ENCODE measurements at places on chromosomes 16 and 17.
A peak's percentile ranks its signal among the peaks of the same experiment; 100 is the strongest.

- DNase-seq: no peak
These were observed 547.0 kb downstream of the MAF start for GRCh38 chr16:79053577-79053976.

DNA sequence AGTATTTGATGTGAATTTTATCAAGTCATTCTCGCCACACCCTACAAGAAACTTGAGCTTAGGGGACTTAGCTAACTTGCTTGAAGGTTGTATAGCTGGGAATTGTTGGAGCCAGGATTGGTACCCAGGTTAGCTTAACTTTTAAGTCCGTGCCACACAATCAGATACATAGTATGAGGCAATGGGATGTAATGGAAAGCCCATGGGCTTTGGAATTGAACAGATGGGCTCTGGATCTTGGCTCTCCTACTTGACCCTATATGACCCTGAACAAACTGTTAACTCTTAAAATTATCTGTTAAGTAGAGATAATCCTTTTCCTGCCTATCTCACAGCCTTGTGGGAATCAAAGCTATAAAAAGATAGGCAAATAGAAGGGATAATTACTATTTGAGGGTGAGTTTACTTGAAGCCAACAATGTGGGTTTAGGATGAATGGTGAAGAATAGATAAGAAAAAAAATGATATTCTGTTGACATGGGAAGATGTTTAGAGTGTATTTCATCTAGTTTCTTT is 51.9 kb upstream of the CACNG3 start:
- no peak for DNase-seq

- no peak for DNase-seq
These were observed 67.3 kb upstream of the CACNG3 start for GRCh38 chr16:24188751-24189318.

DNA sequence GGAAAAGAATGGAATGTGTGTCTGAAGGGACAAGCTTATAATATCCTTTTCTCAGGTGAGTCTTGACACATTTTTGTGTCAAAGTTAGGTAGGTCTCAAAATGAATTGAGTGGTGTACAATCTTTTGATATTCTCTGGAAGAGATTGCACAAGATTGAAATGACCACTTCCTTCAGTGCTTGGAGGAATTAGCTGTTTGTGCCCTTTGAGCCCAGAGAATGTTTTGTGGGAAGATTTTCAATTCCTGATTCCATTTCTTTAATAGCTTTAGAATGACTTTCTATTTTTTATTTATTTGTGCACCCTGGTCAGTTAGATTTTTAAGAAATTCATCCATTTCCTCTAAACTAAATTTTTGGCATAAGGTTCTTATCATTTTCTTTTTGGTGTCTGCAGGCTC is 1.6 kb upstream of the CCL13 start:
- DNase-seq: no peak

GRCh38 chr16:78718141-78718540 is 618.7 kb downstream of the WWOX start:
- DNase-seq: no peak

GRCh38 chr17:78322858-78323455 is 36.9 kb downstream of the SOCS3 start:
- DNase-seq: peak; percentile 61

- DNase-seq: no peak
These were observed 11.7 kb upstream of the CD300LD start for GRCh38 chr17:74603746-74604145.

- no peak for DNase-seq
These were observed 18.3 kb upstream of the DDX52 start for GRCh38 chr17:37661400-37662014.

- peak; percentile 59 for DNase-seq
These were observed 9.9 kb downstream of the TBX2 start for GRCh38 chr17:61409301-61410112.

- no peak for DNase-seq
These were observed 3.9 kb upstream of the CRYBA1 start for GRCh38 chr17:29242790-29243189.

DNA sequence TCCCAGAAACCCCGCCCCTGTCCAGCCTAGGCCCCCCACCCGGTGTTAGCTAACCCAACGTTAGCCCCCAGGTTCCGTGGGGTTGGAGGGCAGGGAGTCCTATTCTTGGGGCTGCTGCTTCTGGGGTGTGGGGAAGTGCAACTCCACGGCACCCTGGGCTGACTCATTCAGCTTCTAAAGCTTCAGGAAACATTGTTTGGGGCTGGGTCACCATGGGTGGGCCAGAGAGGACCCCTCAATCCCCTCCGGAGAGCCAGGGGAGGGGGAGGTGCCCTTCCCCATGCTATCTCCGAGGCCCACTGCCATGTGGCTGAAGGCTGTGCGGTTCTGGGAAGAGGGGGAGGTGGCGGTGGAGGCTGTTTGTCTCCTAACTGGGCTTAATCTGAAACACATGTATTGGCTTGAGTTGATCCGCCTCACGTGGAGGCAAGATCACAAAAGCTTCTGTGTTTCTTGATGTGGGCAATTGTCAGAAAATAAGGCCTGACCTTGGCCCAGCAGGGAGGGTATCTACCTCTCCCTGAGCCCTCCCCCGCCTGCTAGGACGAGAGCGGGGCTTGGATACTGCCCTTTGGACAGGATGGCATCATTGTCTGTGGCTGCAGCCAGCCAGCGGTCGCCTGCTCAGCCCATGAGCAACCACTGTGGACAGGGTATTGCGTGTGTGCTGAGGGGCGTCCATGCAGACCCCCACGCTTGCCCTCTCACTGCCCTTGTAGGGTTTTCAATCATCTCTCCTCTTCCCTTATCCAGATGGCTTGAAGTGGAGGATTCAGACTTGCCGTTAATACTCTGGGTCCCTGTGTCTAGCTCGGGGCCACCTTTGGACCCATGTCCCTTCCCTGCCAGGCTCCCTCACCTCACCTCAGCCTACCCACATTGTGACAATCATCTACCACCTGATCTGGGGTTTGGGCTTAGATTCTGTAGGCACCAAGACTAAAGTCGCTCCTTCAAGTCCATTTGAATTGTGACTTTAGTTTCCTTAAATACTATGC is 1.3 kb downstream of the SERPINF1 start:
- DNase-seq: peak; percentile 70

DNA sequence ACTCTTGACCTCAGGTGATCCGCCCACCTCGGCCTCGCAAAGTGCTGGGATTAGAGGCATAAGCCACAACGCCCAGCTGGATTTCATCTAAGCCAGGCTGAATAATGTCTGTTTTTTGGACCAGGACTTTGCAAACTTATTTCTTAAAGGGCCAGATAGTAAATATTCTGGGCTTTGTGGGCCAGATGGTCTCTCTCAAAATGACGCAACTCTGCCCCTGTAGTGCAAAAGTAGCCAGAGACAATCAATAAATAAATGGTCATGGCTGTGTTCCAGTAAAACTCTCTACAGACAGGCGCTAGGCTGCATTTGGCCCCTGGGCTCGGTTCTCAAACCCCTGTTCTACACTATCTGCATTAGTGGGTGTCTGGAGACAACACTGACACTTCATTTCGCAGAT is 121.9 kb upstream of the CDH13 start:
- DNase-seq: no peak

DNA sequence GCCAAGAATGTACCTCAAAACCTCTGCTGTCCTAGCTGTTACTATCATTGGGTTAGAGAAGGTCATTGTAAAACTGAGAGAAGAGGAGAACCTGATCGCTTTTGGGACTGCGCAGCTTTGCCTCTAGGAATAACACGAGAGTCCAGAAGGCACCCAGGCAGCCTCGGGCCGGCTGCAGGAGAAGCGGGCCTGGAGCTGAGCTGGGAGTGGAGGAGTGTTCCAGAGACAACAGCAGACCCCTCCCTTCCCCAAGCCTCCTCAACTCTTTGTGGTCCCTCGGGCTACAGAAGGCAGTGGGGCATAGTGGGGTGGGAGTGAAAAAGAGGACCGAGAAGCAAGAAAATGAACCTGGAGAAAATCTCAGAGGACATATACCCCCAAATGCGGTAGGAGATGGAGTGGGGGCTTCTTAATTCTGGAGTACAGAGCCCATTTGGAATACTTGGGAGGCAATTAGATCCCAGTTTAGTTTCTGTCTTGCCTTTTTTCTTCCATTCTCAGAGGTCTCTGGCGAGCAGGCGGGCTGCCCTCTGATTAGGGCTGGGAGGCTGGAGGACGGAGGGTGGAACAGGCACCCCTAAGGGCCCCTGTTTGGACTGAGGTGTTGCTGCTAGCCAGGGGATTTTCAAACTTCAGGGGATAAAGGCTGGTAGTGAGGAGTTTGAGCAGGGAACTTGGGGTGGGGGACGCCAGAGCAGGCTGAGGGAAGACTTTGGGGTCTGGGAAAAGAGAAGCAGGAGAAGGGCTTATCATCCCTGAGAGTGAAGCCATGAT is 13.3 kb upstream of the HOXB2 start:
- DNase-seq: peak; percentile 28

DNA sequence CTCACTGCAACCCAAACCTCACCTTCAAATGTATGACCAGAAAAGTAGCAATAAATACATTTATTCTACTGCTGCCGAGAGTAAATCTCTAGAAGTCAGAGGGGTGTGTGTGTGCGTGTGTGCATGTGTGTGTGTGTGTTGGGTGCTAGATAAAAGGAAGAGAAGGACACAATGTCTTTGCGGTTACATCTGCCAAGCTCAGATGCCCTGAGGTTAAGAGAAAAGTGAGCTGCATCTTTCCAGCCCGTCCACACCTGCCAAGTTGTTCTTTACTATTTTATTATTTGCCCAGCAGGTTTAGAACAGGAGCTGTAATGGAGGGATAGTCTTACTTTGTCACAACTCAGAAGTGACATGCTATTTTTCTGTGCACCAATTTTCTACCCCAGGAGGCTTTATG is 54.5 kb upstream of the ANKFN1 start:
- no peak for DNase-seq

DNA sequence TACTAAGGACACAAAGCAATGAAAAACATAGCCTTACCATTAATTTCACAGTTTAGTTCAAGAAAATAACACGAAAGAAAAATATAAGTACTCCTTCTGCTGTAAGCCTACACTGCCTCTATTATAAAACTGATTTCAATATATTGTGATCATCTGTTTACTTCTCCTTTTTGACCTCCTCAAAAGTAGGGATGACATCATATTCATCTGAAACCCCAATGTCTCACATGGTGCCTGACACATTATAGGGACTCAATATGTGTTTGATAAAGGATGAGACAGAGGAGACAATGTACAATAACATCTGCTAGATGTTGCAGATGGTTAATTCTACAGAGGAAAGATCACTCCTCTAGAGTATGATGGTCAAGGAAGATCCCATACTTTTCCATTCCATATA is 118.4 kb upstream of the NOG start:
- DNase-seq: no peak

- peak; percentile 24 for DNase-seq
These were observed 20.8 kb downstream of the NPRL3 start for GRCh38 chr16:117379-118365.

DNA sequence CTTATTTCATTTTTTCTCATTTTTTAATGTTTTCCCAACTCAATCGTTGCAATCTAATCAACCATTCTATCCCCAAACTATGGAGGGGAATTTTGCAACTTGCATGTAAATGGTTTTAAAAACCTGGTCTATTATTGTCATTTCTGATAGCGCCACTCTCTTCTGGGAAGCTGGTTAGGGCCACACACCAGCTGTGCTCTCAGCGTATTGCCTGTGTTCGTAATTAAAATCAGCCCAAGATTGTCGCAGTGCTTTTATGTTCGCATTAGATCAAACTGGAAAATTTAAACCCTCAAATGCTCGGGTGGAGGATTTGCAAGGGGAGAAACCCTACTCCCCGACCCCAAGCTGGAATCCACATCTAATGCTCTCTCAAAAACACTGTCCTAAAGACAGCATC is 123.5 kb upstream of the CACNG5 start:
- no peak for DNase-seq

GRCh38 chr17:58611331-58611730 is 80.5 kb downstream of the TEX14 start:
- DNase-seq: no peak

- no peak for DNase-seq
These were observed 17.7 kb downstream of the NUBP1 start for GRCh38 chr16:10761373-10761772.

DNA sequence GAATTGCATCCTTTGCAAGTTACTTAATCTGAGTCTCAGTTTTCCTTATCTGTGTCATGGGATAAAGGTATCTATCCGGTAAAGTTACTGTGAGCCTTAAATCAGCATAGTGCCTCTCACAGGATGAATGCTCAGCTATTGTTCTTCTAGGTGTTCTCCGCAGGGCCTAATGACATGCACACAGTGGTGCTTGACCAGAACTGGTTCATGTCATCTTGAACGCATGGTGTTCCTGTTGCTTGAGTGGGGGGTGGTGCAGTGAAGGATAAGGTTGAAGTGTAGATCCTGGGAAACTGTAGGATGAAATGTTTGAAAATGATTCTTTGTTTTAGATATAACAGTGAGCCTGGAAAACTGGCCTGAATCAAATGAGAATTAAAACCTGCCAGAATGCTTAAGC is 4.0 kb downstream of the KRT40 start:
- no peak for DNase-seq

DNA sequence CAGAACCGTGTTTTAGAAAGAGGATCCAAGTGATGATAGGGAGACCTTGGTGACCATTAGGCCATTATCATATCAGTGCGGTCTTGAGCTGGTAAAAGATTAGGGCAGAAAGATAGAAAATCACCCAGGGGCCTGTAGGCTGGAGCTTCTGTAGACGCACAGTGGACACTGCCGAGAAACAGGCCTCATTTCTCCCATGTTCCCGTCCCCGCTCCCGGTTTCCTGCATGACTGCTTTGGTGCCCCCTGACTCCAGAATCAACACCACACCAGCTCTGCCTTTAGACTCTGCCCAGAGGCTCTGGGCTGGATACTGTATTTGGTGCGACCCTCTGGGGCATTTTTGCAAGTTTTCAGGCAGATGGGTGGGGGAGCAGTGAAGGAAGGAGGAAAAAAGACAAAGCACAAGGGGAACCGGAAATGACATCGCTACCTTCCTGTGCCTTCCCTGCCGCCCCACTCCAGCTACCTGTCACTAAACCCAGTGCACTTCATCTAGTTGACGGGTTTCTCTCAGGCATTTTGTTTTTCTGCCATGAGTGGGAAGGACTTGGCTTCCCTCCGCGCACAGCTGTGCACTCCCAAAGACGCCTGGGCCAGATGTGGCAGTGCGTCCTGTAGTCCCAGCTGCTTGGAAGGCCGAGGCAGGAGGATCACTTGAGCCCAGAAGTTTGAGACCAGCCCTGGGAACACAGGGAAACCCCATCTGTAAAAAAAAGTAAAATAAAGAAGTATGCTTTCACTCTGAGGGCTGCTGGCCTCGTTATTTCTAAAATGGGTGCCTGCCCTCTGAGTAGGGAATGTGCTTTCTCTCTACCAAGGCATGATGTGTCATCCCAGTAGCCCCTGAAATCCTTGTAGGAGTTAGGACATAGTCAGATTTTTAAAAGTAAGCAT is 214.1 kb downstream of the RPTOR start:
- peak; percentile 21 for DNase-seq

GRCh38 chr17:17057057-17057551 is 14.8 kb downstream of the MPRIP start:
- DNase-seq: no peak

DNA sequence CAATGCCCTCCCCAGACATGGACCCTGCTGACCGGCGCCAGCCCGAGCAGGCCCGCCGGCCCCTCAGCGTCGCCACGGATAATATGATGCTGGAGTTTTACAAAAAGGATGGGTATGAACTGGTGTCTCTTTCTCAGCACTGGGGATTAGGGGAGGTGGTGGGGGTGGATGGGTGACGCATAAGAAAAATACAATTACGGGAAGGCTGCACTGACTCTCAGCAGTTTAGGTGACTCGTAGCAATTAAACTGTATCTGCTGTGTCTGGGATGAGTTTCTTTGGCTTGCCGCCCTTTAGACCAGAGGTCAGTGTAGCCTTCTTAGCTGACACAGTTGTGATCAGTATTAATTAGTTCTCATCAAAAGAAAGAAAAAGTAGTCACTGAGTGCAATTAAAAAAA is 59.0 kb downstream of the ELAC2 start:
- DNase-seq: no peak

All from amniotic epithelial cell (primary cell).